Naive thymus-derived CD8-positive, alpha-beta T cell (primary cell): ENCODE measurements at places on chromosomes 13 and 19.
A peak's percentile ranks its signal among the peaks of the same experiment; 100 is the strongest.

DNA sequence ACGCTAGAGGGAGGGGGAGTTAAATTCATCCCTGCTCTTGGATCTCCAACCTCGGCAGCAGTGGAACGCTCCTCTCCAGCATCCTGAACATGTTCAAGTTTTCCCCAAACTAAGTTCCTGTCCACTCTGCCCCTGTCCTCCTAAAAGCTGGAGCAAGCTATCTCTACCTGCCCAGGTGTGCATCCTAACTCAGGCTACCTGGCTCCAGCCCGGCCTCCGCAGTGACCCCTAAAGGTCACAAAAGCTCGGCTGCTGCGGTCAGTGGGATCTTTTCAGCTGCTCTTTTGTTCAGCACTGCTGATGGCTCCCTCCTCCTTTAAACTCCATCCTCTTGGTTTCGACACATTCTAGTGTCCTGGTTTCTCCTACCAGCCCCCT lies 1.4 kb downstream of the DCUN1D2 start:
- no peak for DNase-seq

DNA sequence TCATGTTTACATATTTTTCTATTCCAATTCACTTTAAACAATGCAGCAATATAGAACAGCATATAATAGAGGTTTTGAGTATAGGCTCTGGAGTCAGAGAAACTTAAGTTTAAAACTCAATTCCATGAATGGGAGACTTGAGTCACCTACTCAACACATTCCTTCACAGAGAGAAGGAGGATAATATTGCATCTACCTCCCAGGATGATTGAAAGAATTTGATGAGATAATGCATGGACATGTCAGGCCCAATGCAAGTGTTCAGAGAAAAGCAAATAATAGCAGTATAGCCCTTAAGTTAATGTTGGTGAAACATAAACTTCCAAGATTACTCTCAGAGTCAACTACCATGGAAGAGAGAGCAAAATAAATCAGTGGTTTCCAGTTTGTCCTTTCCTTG lies 170.2 kb downstream of the DCLK1 start:
- DNase-seq, result no peak

GRCh38 chr13:40074338-40074737 lies 418.9 kb downstream of the COG6 start:
- no peak for DNase-seq

DNA sequence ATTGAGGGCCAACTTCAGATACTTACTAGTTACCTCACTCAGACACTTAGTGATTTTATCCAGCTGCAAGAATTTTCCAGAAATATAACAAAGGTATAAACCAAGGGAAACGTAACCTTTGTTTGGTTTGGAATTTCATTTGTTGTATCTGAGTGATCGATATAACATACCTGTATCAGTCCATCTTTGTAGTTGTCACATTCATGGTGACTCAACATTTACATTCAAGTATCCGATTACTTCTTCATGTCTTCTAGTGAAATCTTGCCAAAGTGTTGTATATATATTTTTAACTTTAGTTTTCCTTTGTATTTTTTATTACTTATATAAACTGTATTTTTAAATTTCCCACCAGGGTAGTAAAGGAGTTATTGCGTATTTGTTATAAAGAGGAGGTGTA lies 16.9 kb upstream of the MYCBP2 start:
- no peak for DNase-seq

- peak; percentile 98 for DNase-seq
Observed at GRCh38 chr19:40443131-40443999, 770 bp downstream of the SERTAD3 start.
